Vagina (tissue), 2 donors: ENCODE measurements at places on chromosomes 13 and 19.

DNA sequence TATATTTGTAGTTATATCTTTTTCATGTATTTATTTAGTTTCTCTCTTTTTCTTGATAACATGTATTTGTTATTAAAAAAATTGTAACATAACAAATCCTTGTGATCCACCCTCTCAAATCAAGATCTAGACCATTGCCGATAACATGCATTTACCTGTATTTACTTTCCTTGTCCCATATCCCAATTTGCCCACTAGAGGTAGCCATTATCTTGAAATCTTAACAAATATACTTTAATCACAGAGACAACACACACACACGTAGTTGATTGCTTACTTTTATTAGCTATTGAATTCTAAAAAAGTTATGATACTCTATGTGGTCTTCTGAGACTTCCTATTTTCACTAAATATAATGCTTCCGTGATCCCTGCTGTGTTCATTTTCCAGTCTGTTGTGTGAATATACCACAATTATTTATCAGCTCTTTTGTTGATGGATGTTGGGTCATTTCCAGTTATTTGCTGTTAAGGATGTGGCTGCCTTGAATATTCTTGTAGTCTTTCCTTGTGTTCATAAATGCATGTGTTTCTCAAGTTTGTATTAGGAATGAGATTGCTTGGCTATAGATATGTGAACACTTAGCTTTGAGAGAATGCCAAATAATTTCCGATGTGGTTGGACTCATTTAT lies 31.3 kb upstream of the ZMYM2 start:
- DNase-seq: no peak

DNA sequence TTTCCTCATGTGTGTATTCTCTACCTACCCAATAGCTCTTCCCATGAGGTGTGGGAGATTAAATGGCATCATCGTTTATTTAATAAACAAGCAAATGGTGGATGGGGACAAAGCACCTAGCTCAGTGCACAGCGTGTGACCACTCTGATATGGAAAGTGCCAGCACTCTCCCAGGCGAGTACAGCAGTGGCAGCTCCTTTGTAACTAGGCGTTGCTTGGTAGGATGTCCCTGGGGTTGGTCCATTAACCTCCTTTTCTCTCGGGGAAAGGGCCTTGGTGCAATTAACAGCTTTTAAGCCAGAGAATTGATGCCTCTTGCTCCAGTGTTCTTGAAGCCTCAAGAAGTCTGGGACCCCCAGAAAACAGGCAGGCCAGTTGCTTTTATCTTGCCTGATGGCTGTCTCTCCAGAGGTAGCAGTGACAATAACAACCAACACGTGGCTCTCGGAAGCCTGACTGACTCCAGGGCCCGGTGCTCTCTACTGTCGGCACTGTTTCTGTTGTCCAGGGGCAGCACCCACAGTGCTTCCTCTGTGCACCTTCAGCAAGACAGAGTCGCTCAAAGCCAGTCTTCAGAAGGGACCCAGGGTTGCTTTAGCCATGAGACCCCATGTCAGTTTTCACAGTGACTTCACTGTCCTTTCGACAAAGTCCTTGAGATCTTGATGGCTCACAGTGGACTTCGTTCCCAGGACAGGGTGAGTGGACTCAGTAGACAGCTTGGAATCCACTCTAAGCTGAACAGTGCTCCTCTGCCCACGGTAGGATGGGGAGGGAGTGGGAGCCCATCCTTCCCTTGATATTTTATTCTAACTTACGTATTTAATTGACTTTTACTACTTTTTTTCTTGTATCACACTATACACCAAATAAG lies 33.9 kb upstream of the NPAS1 start:
- no peak for DNase-seq

- no peak for DNase-seq
Observed at GRCh38 chr19:9883231-9883758, 48.2 kb downstream of the PIN1 start.

GRCh38 chr19:36245210-36246005 lies 30.5 kb downstream of the ZNF146 start:
- no peak for DNase-seq

DNA sequence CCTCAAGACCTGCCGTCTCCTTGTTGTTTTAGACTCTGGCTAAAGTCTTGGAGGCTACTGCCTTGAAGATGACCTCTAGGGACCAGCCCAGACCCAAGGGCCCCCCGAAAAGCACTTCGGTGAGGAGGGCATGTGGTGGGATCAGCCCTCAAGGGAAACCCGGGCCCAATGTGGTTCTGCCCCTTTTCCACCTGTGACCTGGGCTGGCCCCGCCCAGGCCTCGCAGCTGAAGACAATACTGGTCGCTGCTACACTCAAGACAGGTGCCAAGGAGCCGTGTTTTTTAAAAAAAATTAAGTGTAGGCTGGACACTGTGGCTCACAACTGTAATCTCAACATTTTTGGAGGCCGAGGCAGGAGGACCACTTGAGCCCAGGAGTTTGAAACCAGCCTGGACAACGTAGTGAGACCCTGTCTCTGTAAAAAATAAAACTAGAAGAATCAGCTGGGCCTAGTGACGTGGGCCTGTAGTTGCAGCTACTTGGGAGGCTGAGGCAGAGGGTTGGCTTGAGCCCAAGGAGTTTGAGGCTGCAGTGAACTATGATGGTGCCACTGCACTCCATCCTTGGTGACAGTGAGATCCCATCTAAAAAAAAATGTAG lies 903 bp downstream of the TLE6 start:
- no peak for DNase-seq

DNA sequence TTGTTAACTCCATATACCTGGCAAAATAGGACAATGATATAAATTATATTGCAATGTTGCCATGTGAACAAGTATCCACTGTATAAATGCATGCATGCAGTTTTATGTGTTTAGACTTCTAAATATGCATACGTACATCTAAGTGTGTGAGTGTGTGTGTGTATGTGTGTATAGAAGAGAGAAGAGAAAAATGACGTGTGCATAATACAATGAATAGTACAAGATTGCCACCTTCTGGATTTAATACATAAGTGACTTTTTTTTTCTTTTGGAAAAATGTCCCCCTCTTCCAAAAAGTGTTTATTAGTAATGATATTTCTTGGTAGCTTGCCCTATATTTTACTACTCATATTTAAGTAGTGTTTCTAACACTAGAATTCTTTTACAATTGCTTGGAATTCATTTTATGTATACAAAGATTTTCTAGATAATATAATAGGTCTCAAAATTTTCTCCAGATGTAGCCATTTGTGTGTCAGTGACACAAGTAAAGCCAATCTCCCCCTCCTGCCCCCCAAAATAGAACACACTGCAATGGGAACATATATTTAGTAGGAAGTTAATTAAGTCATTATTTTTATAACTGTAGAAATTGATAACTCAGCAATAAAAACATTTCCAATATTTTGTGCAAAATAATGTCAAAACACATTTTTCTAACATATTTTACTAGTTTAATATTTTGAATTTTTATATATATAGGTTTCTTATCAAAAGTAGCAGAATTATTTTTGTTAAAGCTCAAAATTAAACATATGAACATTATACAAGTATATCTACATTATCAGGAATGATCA lies 783.3 kb upstream of the ATXN8OS start:
- DNase-seq: no peak

GRCh38 chr13:37531049-37531448 lies 67.5 kb downstream of the POSTN start:
- no peak for DNase-seq

- DNase-seq: no peak
Observed at GRCh38 chr19:17135001-17135853, 59.6 kb downstream of the MYO9B start.

GRCh38 chr13:50466456-50466855 lies 377.0 kb downstream of the DLEU7 start:
- no peak for DNase-seq

GRCh38 chr19:39502640-39503417 lies 4.1 kb downstream of the DLL3 start:
- DNase-seq: no peak

DNA sequence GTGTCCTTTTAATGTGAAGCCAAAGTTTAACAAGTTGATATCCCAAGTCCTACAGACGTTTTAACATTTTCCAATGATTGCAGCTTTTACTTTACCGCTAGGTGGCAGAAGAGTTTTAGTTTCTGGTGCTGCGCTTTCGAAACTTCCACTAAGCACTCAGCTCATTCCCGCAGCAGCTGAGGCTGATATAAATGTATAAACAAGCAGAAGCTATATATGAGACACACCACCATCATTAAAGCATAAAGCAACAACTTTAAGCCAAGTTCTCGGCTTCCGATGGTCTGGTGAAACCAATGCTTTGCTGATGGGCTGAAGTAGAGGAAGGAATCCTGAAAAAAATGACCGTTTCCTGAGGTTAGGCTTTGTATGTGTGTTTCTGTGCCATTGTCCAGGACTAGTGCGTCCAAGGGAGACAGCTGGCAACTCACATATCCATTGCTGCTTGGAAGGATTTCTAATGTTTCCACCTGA lies 753.9 kb downstream of the OLFM4 start:
- DNase-seq: no peak

GRCh38 chr19:41443813-41444455 lies 978 bp downstream of the ERICH4 start:
- DNase-seq: no peak

GRCh38 chr13:59176775-59177174 lies 987.0 kb downstream of the DIAPH3 start:
- DNase-seq: no peak

DNA sequence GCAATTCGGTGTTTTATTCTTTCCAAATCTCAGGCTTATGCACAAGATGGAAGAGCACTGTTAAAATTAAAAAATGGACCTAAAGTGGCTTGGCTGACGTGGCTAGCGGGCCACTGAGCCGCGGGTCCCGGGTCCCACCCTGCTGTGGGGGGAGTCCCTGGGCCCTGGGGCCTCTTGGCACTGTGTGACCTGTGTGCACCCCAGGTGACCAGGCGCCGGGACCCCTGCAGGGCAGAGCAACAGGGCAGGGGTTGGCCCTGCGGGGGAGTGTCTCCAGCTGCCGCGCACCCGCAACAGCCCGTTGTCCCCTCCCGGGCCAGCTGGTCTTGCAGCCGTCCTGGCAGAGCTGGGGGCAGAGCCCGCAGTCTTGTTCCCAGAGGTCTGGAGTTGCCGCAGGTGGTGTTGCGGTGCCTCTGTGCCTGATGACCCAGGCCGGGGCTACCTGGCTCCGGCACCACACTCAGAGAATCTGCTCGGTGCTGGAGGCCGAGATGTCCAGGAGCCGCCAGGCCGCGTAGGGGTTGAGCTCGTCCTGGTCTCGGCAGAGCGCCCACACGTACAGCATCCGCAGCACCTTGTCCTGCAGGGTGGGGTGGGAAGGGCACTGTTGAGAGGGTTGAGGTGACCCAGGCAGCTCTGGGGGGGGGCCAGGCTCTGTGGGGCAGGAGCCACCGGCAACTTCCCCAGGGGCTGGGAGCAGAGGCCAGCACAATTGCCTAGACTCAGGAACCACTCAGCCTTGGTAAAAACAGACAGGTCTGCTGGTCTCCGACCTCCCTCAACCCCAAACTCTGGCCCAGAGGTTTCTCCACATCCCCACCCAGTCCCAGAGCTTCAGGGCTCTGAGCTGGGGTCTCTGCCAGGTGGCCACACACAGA lies 1.0 kb upstream of the CTXN1 start:
- no peak for DNase-seq

DNA sequence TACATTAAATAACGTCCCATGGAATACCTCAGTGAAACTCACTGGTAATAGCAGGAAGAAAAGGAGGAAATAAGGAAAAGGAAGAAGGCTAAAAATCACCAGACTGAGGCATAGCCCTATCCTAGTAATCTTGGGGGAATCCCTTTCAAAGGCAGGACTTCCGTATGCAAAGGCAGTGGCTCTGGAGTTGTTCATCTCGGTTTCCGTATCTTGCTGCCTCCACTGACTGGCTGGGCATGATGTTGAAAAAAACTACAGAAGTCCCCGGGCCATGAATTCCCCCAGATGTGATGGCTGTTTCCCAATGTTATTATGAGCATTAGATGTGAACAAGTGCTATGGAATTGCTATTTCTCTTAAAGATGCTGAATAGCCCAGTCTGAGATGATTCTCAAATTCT lies 5.5 kb downstream of the FPR2 start:
- DNase-seq: no peak

GRCh38 chr19:15285896-15286591 lies 46.3 kb downstream of the BRD4 start:
- DNase-seq: no peak

DNA sequence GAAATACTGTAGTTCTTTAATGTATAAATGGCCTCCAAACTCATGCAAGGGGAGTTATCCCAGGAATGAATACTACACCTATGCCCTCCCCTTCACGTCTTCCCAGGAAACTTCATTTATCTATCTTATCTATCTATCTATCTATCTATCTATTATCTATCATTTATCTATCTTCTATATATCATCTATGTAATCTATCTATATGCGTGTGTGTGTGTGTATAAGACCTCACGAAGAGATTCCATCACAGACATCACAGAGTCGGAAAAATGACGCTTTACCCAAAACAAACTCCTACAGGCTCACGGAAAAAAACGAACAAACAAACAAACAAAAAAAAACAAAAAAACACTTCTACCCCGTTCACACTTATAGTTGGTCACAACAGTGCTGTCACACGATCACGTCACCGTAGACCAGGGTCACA lies 486 bp downstream of the ZNF529 start:
- no peak for DNase-seq

- no peak for DNase-seq
Observed at GRCh38 chr19:50387176-50387867, 3.2 kb downstream of the POLD1 start.

DNA sequence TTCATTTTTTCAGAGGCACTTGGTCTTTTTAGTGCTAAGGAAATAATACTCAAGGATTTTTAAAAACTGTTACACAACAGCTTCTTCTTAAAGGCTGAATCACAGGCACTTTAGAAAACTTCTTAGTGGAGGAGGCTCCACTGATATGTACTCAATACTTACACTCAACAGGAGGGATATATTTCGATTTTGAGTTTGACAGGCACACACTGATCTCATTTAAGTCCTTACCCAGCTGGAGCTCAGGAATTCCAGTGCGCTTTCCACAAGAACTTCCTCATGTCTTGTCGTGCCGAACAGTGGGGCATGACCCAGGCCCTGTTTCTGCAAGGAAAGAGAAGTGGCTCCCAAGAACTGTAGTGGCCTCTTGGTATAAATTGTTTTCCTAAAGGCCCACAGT lies 103.8 kb downstream of the RGCC start:
- no peak for DNase-seq

GRCh38 chr19:35273686-35274259 lies 5.0 kb downstream of the USF2 start:
- DNase-seq: no peak

DNA sequence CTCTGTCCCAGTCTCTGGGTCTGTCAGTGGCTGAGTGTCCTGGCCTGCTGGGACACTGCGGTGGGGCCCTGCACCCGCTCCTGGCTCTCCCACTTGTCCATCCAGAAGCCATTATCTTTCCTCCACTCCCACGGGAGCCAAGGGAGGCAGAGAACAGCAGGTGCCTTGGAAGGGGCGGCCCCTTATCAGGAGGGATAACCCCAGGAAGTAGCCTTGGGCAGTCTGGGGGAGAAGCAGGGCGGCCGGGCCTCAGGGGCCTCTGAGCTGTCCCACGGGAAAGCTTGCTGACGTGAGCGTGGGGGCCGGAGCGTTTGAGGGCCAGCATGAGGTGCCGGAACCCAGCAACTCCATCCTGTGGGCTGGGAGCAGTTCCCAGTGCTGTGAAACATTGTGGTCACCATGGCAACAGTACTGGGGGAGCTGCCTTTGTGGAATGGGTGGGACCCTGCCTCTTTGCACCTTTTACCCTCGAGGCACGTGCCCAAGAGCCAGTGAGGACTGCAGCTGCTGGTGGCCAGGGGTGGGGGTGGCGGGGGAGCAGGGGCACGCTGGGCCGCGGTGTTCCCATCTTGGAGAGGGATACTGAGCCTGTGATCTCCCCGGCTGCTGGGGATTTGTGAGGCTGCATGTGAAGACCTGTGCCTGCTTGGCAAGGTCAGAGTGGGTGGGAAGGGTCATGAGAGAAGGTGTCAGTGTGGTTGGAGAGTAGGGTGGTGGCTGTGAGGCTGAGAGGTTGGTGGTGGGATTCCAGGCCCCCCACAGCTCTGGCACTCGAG lies 20.9 kb downstream of the KLHL26 start:
- DNase-seq: no peak
